Activated CD4-positive, alpha-beta T cell treated with anti-CD3 and anti-CD28 coated beads, Interleukin-2, amount 10 ng/mL, durations not matched to agents 7 days and 5 days (primary cell): ENCODE measurements at places on chromosomes 1 and 21. TPM values are rescaled to one million over a fixed set of nuclear protein-coding genes. Genes with fewer than 3 reads are reported as not detected.

Gene MEX3A
- total RNA-seq: 0.02 TPM

Gene FCER1G
- total RNA-seq: 1.8 TPM

Gene CFHR3
- total RNA-seq: not detected

Gene PFDN2
- total RNA-seq: 56.0 TPM

Gene CASQ1
- total RNA-seq: not detected

Gene RAB13
- total RNA-seq: 0.96 TPM

Gene PRAMEF27
- total RNA-seq: not detected

Gene CD84
- 14.7 TPM for total RNA-seq

Gene EBNA1BP2
- 40.5 TPM for total RNA-seq

Gene WLS
- not detected for total RNA-seq

Gene HES3
- not detected for total RNA-seq

Gene CLDN19
- total RNA-seq: not detected

Gene SH2D5
- total RNA-seq: not detected
